WTC11 (cell line): ENCODE measurements at places on chromosomes 6 and 20. TPM values are rescaled to one million over a fixed set of nuclear protein-coding genes. Genes with fewer than 3 reads are reported as not detected.
A peak's percentile ranks its signal among the peaks of the same experiment; 100 is the strongest.

GRCh38 chr6:107864226-107865127 is 40.4 kb upstream of the SCML4 start:
- peaks cover 35% of the 10 kb centered on the region for H3K4me1 ChIP-seq
- H3K4me3 ChIP-seq: no peak overlapping the region
- DNase-seq: no peak
- no peaks in the 10 kb centered on the region for H3K27me3 ChIP-seq
- no peak overlapping the region for H3K27ac ChIP-seq

GRCh38 chr6:34389034-34389433 is 3.4 kb downstream of the NUDT3 start:
- H3K36me3 ChIP-seq: no peaks in the 10 kb centered on the region

The CDH22 gene
- total RNA-seq: 0.13 to 0.16 TPM (median 0.16 TPM) in 3 replicates

- H3K36me3 ChIP-seq: peaks cover 26% of the 10 kb centered on the region
- H3K27me3 ChIP-seq: peaks cover 19% of the 10 kb centered on the region
- no peak for DNase-seq
- H3K27ac ChIP-seq: no peak overlapping the region
Measured at GRCh38 chr6:148556410-148556809, 190.4 kb upstream of the UST start.

The CCN6 gene
- not detected in 3 replicates for total RNA-seq

- H3K27me3 ChIP-seq: no peaks in the 10 kb centered on the region
- no peak for DNase-seq
- no peaks in the 10 kb centered on the region for H3K36me3 ChIP-seq
- H3K4me1 ChIP-seq: no peaks in the 10 kb centered on the region
- no peak overlapping the region for H3K27ac ChIP-seq
Measured at GRCh38 chr6:55969526-55969925, 94.1 kb upstream of the BMP5 start.

DNA sequence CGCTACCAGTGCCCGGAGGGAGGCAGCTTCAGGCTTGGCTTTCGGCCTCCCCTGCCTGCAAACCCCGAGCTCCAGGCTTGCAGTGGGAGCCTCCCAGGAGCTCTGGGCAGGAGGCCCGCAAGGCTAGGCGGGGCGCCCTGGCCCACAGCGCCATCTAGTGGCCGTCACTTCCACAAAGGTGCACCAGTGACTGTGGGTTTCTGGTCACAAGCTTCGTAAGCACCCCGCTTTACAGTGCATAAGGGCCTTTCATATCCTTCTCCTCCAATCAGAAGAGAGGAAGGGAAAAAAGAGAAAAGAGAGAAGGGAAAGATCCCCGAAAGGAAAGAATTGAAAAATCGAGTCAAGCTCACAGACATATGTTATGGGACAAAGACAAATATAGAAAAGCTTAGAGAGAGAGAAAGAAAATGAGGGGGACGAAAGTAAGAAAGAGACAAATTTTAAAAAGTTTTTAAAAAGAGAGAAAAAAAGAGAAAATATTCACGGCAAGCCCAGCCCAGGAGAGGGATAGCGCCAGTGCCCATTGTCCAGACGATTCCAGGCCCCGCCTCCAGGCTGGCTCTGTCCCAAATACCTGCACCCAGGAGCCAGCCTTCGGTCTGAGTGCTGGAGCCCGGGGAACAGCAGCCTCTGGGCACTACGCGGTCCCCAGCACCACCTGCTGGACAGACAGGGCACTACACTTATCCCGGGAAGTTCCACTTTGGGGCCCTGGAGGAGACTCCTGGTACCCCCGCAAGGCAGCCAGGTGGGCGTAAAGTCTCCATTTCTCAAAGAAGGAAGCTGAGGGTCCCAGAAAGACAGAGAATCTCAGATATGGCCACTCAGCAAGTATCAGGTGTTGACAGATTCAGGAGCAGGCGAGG is 207.1 kb downstream of the PREX1 start:
- H3K27me3 ChIP-seq: no peaks in the 10 kb centered on the region; the same call in 1 of the 2 replicates
- no peaks in the 10 kb centered on the region for H3K36me3 ChIP-seq
- peaks cover 8% of the 10 kb centered on the region; the same call in 1 of the 2 replicates for H3K4me1 ChIP-seq
- peak overlapping the region; percentile 73 for H3K4me3 ChIP-seq
- peak; percentile 97 for DNase-seq
- H3K27ac ChIP-seq: peak overlapping the region; percentile 50

The ZNF311 gene
- 2.0 to 3.7 TPM (median 3.4 TPM) in 3 replicates for total RNA-seq

DNA sequence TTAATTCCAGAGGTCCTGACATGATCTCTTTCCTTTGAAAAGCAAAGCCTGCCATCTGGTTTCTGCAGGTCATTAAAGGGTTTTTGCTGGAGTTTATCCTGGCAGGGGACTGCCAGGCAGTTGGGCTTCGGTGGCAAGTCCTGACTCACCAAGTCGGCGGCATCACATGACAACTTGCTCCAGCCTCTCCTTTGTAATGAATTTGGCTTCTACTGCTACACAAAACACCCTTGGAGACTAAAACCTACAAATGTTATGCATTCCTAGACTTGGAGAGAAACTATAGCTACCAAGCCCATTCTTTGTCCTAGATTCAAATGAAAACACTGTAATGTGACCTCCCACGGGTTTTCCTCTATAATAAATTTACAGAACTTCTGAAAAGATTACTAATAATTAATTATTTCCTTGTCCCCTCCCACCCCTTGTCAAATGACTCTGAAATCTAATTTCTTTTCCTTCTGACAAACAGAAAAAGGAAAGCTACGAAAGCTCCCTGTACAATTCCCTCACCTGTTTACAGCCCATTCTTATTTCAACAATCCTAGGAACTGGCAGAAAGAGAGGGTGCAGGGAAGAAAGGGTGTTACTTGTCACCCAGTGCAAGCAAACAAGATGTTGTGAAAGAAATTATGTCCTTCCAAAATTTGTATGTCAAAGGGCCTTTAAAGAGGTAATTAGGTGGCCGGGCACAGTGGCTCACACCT is 62.9 kb downstream of the QRSL1 start:
- peaks cover 46% of the 10 kb centered on the region for H3K4me1 ChIP-seq
- no peaks in the 10 kb centered on the region for H3K27me3 ChIP-seq
- no peak overlapping the region for H3K4me3 ChIP-seq
- H3K36me3 ChIP-seq: no peaks in the 10 kb centered on the region

- H3K4me3 ChIP-seq: no peak overlapping the region
- no peaks in the 10 kb centered on the region for H3K27me3 ChIP-seq
- H3K36me3 ChIP-seq: peaks cover 10% of the 10 kb centered on the region; the same call in 1 of the 2 replicates
- no peak for DNase-seq
Measured at GRCh38 chr6:107235511-107235910, 120.2 kb upstream of the BEND3 start.

The PPP1R14C gene
- 0.66 to 1.1 TPM (median 0.80 TPM) in 3 replicates for total RNA-seq

The RSPO4 gene
- total RNA-seq: 4.5 to 9.0 TPM (median 8.5 TPM) in 3 replicates

GRCh38 chr6:94144807-94145206 is 725.4 kb upstream of the EPHA7 start:
- H3K4me1 ChIP-seq: no peaks in the 10 kb centered on the region
- H3K36me3 ChIP-seq: peaks cover 8% of the 10 kb centered on the region
- H3K27ac ChIP-seq: 0 out of 2 replicates have a peak overlapping the region, but pooled peaks have one; percentile 60
- no peak for DNase-seq

The EYS gene
- total RNA-seq: 0.18 TPM in 1 of 3 replicates, not detected in the others

The HDAC2 gene
- 318 to 331 TPM (median 321 TPM) in 3 replicates for total RNA-seq

DNA sequence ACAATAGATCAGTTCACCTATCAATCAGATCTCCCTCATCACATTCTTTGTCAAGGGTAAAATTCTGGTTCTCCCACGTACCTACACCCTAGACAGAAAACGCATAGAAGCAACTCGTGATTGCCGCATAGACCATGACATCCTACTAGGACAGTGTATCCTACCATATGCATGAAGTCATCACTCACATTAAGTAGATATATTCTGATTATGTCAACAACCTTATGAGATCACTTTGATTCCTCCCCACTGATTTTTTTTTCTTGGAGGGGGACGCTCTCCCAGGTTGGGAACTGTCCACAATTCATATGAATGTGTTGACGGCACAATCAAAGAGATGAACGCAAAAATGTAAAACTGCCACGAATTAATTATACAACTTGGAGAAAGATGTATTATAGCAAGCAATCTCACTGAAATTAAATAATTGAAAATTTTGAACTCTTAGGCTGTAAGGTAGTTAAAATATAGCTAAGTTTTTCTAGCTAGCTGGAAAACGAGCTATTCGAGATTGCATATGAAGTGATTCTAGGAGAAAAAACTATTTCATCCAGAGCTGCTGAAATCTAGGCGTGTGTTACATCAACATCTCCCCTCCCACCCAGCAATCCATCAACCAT is 82.5 kb upstream of the CCDC28A start:
- peak overlapping the region; percentile 52; the same call in 1 of the 2 replicates for H3K27ac ChIP-seq
- peaks cover 5% of the 10 kb centered on the region; the same call in 1 of the 2 replicates for H3K27me3 ChIP-seq
- no peak for DNase-seq
- H3K4me1 ChIP-seq: peaks cover 32% of the 10 kb centered on the region
- H3K36me3 ChIP-seq: no peaks in the 10 kb centered on the region
- peak overlapping the region; percentile 86 for H3K4me3 ChIP-seq

The SIRPD gene
- total RNA-seq: not detected in 3 replicates

- peak overlapping the region; percentile 62 for H3K4me3 ChIP-seq
- H3K27me3 ChIP-seq: no peaks in the 10 kb centered on the region
- no peak overlapping the region; the same call in 1 of the 2 replicates for H3K27ac ChIP-seq
- H3K4me1 ChIP-seq: peaks cover 15% of the 10 kb centered on the region
- peak; percentile 85 for DNase-seq
Measured at GRCh38 chr6:85126485-85127167, 323.3 kb upstream of the NT5E start.

The MAP7 gene
- total RNA-seq: 56.6 to 60.5 TPM (median 59.1 TPM) in 3 replicates

DNA sequence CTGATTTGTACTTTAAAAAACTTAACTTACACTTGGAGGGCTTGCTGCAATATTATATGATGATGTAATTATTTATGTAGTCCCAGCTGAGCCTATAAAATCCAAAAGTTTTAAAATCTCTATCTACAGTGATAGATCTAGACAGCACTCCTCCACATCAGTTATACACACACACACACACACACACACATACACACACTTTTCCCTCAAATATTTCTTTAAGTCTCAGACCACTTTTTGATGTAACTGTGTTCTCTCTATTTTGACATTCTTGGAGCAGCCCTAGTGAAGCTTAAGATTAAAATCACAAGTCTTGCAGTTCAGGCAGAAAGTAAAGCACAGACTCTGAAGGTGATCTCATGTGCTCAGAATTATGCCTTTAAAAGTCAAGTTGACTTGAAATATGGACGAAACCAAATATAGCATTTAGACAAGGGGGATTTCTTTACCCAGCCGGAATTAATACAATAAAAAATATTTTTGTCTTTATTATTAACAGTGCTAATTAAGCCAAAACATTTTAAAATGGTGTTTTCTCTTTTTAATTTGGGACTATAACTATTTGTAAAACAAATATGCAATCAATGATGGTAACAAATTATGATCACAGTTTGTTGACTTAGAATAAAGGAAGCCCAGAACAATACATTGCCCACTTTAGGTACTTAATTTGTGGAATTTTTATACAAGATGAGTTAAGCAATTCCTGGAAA is 63.5 kb upstream of the TMEM30A start:
- peaks cover 45% of the 10 kb centered on the region for H3K4me1 ChIP-seq
- DNase-seq: no peak
- H3K36me3 ChIP-seq: no peaks in the 10 kb centered on the region

DNA sequence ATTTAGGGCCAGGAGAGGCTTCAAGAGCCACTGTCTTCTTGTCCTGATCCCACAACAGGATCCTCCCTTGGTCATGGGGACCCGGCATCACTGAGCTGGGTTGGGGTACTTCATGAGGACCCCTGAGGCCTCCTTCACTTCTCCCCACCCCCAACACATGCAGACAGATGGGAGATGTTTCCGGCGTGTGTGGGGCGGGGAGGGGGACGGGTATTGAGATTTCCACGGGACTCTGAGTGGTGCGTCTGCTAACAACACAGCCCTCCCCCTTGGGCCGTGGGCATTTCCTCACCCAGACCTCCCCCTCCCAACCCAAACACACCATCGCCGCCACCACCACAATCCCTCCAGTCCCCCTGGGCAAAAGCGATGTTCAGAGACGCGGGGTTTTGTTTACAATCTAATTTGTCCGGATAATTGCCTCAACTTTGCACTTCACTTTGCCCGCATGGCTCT is 906 bp upstream of the FOXP4 start:
- peak overlapping the region; percentile 83 for H3K4me3 ChIP-seq
- peaks cover 74% of the 10 kb centered on the region for H3K27me3 ChIP-seq
- no peaks in the 10 kb centered on the region for H3K36me3 ChIP-seq
- H3K4me1 ChIP-seq: peaks cover 36% of the 10 kb centered on the region
- no peak overlapping the region for H3K27ac ChIP-seq
- DNase-seq: no peak

- H3K36me3 ChIP-seq: no peaks in the 10 kb centered on the region
- no peak overlapping the region for H3K4me3 ChIP-seq
- DNase-seq: no peak
- H3K4me1 ChIP-seq: peaks cover 14% of the 10 kb centered on the region
Measured at GRCh38 chr6:47091886-47092668, 49.9 kb upstream of the ADGRF1 start.

The SSTR4 gene
- total RNA-seq: not detected in 3 replicates

- H3K4me1 ChIP-seq: peaks cover 13% of the 10 kb centered on the region
- DNase-seq: no peak
- H3K36me3 ChIP-seq: peaks cover 42% of the 10 kb centered on the region
- H3K4me3 ChIP-seq: no peak overlapping the region
- no peak overlapping the region for H3K27ac ChIP-seq
Measured at GRCh38 chr20:52094693-52095092, 96.9 kb downstream of the ZFP64 start.

- H3K4me1 ChIP-seq: no peaks in the 10 kb centered on the region
- no peaks in the 10 kb centered on the region for H3K36me3 ChIP-seq
- DNase-seq: no peak
- H3K27ac ChIP-seq: no peak overlapping the region
Measured at GRCh38 chr20:59149678-59150504, 13.7 kb upstream of the ZNF831 start.

GRCh38 chr6:31874836-31875572 is 3.8 kb downstream of the SLC44A4 start:
- DNase-seq: no peak
- H3K27me3 ChIP-seq: no peaks in the 10 kb centered on the region
- H3K4me1 ChIP-seq: peaks cover 16% of the 10 kb centered on the region
- no peak overlapping the region for H3K4me3 ChIP-seq
- no peak overlapping the region for H3K27ac ChIP-seq
- H3K36me3 ChIP-seq: peaks cover 3% of the 10 kb centered on the region; the same call in 1 of the 2 replicates

DNA sequence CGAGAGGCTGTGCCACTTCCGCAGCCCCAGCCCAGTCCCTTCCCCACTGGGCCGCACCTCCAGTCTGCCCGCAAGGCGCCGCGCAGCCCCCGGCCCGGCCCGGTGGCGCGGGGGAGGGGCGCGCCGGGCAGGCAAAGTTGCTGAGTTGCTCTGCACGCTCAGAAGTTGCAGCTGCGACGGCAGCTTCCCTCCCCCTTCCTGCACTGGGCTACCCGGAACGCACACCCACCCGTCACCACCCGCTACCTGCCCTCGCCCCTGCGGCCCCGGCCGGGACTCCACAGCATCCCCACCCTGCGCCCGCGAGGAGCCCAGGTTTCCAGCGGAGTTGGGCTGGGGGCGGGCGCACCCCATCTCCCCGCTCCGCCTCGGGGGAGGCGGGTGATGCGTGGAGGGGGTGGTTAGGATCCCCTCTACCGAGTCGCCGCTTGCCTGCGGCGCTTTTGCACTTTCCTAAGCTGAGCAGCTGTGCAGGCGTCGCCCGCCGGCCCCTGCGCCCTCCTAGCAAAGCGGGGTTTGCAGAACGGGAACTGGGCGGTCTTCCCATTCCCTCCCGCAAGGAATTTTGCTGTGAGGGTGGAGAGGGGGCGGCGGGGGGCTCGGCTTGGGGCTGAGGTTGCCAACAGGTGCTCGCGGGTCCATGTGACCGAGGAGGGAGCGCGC is 55.9 kb upstream of the RREB1 start:
- H3K27me3 ChIP-seq: peaks cover 13% of the 10 kb centered on the region
- H3K4me3 ChIP-seq: peak overlapping the region; percentile 79
- DNase-seq: peak; percentile 73
